ENCODE measurements at places on chromosomes 4 and X.

DNA sequence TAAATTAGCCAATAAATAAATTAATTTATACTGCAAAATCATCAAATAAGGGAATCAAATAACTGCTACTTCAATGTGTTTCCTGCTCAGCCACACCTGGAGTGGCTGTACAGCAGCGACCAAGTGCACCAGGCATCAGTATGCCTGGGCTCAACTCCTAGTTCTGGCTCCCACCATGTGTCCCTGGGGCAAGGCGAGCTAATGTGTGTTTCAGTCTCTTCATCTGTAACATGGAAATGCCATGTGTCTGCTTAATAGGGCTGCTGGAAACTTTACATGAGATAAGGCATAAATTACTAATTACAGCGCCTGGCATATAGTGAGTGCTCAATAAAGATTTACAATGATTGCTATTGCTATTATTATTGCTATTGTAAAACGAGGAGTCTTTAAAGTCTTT lies 109.1 kb upstream of the PDLIM3 start:
- no peak for DNase-seq

- DNase-seq, result no peak
These were observed 126.1 kb downstream of the FAT4 start for GRCh38 chr4:125440814-125441213.

GRCh38 chr4:19324184-19324583 lies 927.5 kb upstream of the SLIT2 start:
- DNase-seq, result no peak

GRCh38 chrX:148588649-148589310 lies 88.4 kb downstream of the AFF2 start:
- no peak for DNase-seq

- DNase-seq, result no peak
These were observed 617.0 kb downstream of the MID1IP1 start for GRCh38 chrX:39418254-39418704.

GRCh38 chr4:14196131-14196530 lies 568.6 kb upstream of the BOD1L1 start:
- DNase-seq, result no peak

DNA sequence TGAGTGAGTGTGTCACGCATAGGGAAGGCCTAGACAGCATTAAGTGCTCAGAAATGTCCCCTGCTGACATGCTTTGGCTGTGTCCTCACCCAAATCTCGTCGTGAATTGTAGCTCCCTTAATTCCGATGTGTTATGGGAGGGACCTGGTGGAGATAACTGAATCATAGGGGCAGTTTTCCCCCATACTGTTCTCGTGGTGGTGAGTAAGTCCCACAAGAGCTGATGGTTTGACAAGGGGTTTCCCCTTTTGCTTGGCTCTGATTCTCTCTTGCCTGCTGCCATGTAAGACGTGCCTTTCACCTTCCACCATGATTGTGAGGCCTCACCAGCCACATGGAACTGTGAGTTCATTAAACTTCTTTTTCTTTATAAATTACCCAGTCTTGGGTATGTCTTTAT lies 78.0 kb downstream of the NSUN7 start:
- no peak for DNase-seq

GRCh38 chr4:48375651-48376304 lies 34.4 kb downstream of the SLAIN2 start:
- peak; percentile 37 for DNase-seq

DNA sequence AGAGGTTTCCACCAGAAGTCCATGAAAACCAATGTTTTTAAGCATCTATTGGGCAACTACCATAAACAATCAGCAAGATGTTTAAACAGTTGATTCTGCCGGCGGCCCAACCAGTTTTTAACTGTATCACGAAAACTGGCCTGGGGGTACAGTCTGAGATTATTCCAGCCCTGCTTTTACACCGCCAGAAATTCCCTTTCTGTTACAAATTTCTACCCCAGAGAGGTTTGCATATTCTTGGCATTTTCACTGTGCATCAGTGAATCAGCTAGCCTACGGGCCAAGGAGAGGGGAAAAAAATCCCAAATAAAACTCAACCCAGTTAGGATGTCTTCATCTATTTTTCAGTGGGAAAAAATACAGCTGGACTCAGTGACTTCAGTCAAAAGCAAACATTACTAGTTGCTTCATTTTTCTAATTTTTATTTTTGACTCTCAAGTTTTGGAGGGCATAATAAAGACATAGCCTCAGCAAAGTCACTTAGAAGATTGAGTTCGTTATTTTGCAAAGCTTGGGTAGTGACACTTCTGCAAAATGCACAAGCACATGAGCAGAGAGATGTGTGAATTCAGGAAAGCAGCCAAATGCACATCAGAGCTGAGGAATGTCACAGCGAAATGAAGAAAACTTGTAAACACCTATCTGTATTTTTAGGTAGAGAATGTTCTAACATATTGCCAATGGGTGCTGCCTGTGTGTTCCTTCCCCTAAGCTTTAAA lies 167.8 kb upstream of the GK2 start:
- DNase-seq, result no peak

GRCh38 chr4:78787392-78788006 lies 11.3 kb downstream of the BMP2K start:
- DNase-seq, result no peak

Data from GM04503 (cell line).